ENCODE measurements at places on chromosomes 16 and 17.

DNA sequence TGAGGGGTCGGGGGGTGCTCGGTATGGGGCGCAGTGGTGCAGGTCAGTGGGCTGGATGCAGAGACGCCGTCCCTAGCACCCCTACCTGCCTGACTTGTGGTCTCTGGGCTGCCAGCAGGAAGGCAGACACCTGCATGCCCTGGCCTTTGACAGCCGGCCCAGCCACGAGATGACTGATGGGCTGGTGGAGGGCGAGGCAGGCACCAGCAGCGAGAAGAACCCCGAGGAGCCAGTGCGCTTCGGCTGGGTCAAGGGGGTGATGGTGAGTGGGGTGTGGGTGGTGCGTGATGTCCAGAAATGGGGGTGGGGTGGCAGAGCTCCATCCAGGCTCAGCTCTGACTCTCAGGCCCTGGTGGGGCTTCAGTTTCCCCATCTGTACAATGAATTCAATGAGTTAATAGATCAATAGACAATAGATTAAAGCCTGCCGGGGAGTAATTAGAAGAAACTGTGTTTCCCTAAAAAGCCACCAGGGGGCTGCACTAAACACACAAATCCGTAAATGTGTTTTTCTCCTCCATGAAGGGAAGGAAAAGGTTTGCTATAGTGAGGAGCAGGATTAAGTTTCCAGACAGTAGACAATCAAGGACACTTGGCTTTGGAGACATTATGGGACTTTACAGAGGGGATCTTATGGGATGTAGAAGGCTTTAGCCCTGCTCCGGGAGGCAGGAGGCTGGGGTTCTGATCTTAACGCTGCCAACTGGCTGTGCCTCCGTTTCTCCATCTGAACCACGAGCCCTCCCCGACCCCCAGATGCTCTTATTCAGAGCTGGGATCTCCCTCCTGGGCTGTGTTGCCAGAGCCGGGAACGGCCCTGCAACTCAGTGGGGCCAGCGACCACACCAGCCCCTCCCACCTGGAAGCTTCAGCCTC is 2.2 kb downstream of the SLC12A3 start:
- DNase-seq = peak; percentile 67

- no peak for DNase-seq
These were observed 2.9 kb downstream of the SLC16A3 start for GRCh38 chr17:82231562-82232321.

DNA sequence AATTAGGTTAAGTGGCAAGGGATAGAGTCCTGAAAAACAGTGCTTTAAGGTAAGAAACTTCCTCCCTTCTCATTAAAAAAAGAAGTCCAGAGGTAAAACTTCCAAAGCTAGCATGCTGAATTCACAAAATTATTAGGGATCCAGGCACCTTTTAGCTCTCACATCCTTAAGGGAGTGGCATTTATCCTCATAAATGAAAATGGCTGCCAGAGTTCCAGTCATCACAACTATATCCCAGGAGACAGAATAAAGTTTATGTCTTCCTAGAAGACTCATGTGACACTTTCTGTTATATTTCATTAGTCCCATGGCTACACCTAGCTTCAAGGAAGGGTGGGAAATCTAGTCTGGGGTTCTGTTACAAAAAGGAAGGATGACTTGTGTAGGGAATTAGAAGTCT is 23.3 kb upstream of the ADORA2B start:
- DNase-seq = no peak

- DNase-seq = no peak
These were observed 1066.7 kb upstream of the RBFOX1 start for GRCh38 chr16:6265968-6266367.

DNA sequence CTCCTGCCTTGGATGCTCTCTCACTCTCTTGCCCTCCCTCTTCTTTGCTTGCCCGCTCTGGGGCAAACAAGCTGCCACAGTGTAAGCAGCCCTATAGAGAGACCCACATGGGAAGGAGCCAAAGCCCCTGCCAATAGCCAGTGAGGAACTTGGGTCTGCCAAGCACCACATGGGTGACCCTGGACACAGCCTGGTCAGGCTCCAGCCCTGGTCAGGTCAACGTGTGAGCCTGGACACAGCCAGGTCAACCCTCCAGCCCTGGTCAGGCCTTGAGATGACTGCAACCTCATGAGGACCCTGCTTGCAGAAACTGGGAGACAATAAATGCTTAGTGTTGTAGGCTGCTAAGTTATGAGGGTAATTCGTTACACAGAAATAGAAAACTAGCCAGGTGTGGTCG is 14.3 kb upstream of the PHOSPHO1 start:
- DNase-seq = no peak

- peak; percentile 42 for DNase-seq
These were observed 8.2 kb downstream of the RHBDF2 start for GRCh38 chr17:76492989-76493501.

- DNase-seq = no peak
These were observed 50.3 kb downstream of the GINS3 start for GRCh38 chr16:58442547-58442946.

- DNase-seq = no peak
These were observed 45.8 kb downstream of the TENT4B start for GRCh38 chr16:50198802-50199403.

- no peak for DNase-seq
These were observed 37.6 kb upstream of the ABCC11 start for GRCh38 chr16:48284772-48285409.

DNA sequence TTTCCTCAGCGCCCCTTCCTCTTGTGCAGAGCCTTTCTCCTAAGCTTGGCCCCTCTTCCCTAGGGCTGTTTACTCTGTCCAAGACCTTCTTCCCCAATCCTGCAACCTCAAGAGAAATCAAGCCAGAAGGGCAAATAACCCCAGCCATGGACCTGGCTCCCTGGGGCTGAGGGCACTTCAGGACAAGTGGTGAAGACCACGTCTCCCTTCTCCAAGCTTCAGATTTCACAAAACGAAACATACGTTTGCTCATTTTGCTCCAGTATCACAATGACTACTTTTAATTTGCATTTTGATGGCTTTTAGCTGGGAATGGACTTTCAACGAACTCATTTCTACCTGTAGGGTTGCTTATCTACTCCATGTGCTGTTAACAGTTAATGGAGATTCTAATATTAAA is 139.8 kb upstream of the CACNG5 start:
- no peak for DNase-seq

GRCh38 chr16:53305743-53306142 is 128.5 kb upstream of the RBL2 start:
- DNase-seq = no peak

- DNase-seq = no peak
These were observed 44.4 kb upstream of the MED13 start for GRCh38 chr17:62109378-62109902.

GRCh38 chr16:88914750-88915368 is 48.4 kb upstream of the PABPN1L start:
- no peak for DNase-seq

DNA sequence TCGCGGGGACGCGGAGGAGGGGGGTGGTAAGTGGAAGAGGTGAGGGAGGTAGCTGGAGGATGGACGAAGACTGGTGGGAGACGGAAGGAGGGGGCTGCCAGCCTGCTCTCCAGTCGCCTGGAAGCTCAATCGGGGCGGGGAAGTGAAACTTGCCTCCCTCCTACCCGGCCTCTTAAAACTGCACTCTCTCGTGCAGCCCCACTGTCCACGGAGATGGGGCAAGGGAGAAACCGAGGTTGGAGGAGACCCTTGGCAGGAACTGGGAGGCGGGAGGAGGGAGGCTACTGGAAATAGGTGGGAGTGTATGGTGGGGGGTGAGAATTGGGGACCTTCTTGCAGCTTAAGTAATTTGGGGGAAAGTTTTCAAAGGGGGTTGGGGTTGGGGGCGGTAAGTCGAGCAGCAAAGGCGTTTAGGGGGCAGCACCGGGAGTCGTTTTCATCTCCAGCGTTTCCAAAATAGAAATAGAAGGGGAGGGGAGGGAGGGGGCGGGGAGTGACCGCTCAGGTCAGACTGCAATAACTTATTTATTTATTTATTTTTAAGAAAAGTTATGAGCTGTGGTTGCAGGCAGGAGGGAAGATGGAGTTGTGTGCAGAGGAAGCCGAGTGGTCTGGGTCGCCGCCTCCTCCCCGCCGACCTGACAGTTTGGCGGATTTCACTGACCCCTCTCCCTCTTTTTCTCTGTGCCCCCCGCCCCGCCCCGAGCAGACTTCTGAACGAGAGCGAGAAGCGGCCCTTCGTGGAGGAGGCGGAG is 1.4 kb downstream of the SOX9 start:
- no peak for DNase-seq

DNA sequence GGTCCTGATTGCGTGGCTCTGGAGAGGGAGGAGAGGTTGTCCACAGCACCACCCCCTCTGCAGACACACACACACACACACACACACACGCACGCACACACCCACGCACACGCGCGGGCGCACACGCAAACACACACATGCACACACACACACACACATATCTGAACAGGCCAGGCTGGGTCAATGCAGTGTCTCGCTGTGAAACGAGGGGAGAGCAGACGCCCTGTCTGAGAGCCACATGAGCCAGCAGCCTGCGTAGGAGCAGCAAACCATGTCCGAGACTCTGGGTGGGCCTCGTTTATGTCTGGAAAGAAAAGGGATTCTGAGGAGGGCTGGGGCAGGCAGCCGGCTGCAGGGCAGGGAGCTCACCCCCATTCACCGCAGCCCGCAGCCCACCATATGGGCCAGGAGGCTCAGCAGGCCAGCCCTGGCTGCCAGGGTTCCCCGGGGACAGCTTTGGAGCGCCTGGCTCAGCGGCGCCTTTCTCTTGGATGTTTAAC is 93.3 kb upstream of the TNRC6C start:
- no peak for DNase-seq

DNA sequence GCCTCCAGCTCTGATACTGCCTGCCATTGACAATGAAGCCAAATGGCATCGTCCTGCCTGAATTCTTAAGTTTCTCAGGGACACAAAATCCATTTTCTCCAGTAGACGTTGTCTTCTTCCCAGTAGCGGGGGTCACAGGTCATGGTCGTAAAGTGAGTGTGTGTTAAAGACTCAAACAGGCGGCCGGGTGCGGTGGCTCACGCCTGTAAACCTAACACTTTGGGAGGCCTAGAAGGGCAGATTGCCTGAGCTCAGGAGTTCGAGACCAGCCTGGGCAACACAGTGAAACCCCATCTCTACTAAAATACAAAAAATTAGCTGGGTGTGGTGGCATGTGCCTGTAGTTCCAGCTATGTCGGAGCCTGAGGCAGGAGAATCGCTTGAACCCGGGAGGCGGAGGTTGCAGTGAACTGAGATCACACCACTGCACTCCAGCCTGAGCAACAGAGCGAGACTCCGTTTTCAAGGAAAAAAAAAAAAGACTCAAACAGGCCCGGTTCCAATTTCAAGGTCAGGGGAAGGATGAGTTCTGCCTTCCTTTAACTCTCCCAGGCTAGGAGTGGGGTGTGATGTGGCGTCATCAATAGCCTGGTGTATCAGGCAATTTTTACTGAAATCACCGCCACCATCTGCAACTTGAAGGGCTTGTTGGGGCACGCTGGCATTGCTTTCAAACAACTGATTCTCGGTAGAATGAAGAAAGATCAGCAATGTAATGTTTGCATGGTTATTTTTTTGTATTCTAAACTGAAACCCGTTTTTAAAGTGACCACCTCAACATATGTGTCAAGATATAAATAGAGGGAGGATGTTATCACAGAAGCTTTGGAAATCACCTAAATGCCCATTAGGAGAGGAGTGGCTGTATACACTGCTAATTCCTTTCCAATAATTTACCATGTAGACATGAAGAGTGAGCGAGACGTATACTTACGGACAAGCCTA is 91.0 kb downstream of the WSCD1 start:
- DNase-seq = no peak

GRCh38 chr17:4305224-4305623 is 41.4 kb upstream of the ANKFY1 start:
- no peak for DNase-seq

- no peak for DNase-seq
These were observed 79.0 kb downstream of the GAS7 start for GRCh38 chr17:10119203-10120108.

GRCh38 chr16:75477680-75478473 is 13.4 kb upstream of the TMEM170A start:
- no peak for DNase-seq

GRCh38 chr17:74484066-74484465 is 17.6 kb downstream of the CD300A start:
- no peak for DNase-seq

GRCh38 chr16:20826039-20826566 is 19.8 kb downstream of the REXO5 start:
- DNase-seq = no peak

GRCh38 chr17:561116-561515 is 153.5 kb downstream of the VPS53 start:
- no peak for DNase-seq
